ENCODE measurements at places on chromosomes 6 and 20. TPM values are rescaled to one million over a fixed set of nuclear protein-coding genes. Genes with fewer than 3 reads are reported as not detected.

DDO gene
- not detected for total RNA-seq

MCHR2 gene
- not detected for total RNA-seq

GPLD1 gene
- total RNA-seq, result 5.2 TPM

PACSIN1 gene
- 7.3 TPM for total RNA-seq

WFDC10B gene
- not detected for total RNA-seq

BFSP1 gene
- total RNA-seq, result 12.0 TPM

DNA sequence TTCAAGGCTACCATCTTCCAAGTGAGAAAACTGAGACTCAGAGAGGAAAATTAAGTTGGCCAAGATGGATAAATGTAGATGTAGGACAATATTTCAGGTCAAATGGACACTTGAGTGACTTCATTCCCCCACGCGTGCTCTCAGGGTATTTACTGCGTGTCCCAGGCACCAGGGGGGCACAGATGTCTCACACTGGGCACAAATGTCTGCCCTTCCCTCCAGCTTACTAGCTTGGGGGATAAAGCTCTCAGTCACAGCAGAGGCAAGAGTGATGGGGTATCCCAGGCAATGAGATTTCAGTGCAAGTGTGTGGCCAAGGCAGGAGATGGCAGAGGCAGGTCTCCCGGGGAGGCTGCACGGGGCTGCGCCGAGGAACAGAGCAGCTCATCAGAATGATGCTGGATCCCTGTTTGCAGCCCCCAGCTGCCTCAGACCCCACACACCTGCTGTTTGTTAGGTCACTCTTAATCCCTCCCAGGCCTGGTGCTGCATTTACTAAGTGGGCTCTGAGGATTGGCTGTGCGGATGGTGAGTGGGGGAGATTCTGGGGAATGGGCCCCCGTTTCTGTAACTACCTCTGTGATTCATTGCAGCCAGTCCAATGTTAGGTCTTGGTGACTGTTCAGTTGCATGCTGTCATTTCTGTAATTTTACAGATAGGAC is 44.1 kb downstream of the PTK7 start:
- H3K36me3 ChIP-seq, result no peaks in the 10 kb centered on the region
- peaks cover 2% of the 10 kb centered on the region for H3K4me1 ChIP-seq
- no peak overlapping the region for H3K4me3 ChIP-seq
- no peaks in the 10 kb centered on the region for H3K27me3 ChIP-seq

- peaks cover 5% of the 10 kb centered on the region for H3K36me3 ChIP-seq
- H3K4me3 ChIP-seq, result no peak overlapping the region
- no peaks in the 10 kb centered on the region for H3K27me3 ChIP-seq
- H3K4me1 ChIP-seq, result no peaks in the 10 kb centered on the region
- no peak overlapping the region for H3K27ac ChIP-seq
Measured at GRCh38 chr20:34573541-34574300, 15.2 kb downstream of the MAP1LC3A start.

GRCh38 chr6:84773431-84774156 is 9.2 kb upstream of the TBX18 start:
- DNase-seq, result peak; percentile 83
- no peaks in the 10 kb centered on the region for H3K36me3 ChIP-seq
- no peak overlapping the region for H3K27ac ChIP-seq
- H3K4me3 ChIP-seq, result peak overlapping the region; percentile 80

DNA sequence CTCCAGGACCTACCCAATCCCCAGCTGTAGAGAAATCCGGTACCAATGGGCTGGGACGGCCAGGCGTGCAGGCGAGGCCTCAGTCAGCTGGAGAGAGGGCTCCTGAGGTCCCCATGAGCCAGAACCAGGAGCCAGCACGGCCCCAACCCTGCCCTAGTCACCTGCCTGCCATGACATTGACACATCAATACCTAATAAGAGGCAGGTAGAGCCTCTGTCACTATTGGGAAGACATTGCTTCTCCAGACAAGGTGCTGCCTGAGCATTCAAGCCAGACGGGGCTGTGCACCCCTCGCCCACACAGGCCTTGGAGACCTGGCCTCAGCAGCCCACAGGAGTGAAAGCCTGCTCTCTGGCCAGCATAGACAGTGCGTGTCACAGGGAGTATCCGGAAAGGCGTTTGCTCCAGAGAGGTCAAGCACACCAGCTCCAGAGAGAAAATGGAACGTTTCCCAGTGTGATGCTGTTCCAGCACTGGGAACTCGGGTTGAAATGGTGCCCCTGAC is 3.5 kb downstream of the DLL1 start:
- peaks cover 16% of the 10 kb centered on the region for H3K4me1 ChIP-seq
- H3K27me3 ChIP-seq, result peaks cover 77% of the 10 kb centered on the region
- H3K36me3 ChIP-seq, result no peaks in the 10 kb centered on the region
- peak; percentile 51 for DNase-seq

DNA sequence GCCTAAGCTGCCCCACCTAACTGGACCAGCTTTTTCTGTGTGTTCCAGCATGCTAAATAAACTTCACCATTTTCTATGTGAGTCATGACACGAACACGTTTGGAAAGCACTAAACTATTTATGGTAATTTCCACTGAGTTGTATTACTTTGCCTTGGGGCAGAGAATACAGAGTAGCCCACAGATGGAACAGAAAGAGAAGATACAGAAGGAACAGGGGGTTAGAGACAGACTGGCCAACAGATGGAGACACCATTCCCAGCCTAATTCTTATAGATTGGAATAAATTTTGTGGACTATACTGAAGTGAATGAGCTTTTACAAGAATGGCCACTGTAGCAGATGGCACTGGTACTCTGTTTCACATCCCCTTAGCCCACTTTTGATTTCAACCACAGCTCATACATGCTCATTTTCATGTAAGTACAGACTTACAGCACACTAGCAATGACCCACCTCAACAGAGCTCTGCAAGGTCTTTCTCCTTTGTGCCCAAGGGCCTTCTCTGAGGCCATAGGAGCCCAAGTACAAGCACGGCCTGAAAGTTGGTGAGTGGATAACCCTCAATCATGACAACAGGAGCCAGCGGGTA is 13.1 kb upstream of the NT5DC1 start:
- H3K27ac ChIP-seq, result no peak overlapping the region
- no peaks in the 10 kb centered on the region for H3K36me3 ChIP-seq
- no peaks in the 10 kb centered on the region for H3K27me3 ChIP-seq
- DNase-seq, result no peak
- no peak overlapping the region for H3K4me3 ChIP-seq

DNA sequence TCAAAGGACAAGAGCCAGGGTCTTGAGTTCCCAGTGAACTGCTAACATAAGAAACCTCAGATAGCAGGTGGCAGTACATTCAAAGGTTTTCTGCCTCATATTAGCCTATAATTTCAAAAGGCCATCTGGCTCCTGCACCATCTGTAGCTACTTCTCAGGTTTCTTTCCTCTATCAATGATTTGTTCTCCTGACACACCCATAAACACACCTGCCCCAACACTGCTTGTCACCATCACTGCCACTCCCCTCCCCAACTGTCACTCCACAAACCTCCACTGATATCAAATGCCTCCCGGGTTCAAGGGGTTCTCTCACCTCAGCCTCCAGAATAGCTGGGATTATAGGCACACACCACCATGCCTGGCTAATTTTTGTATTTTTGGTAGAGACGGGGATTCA is 152.7 kb upstream of the SLC22A16 start:
- H3K27ac ChIP-seq, result no peak overlapping the region
- no peak overlapping the region for H3K4me3 ChIP-seq
- H3K27me3 ChIP-seq, result no peaks in the 10 kb centered on the region
- no peaks in the 10 kb centered on the region for H3K4me1 ChIP-seq
- H3K36me3 ChIP-seq, result peaks cover 3% of the 10 kb centered on the region
- no peak for DNase-seq

- H3K27ac ChIP-seq, result no peak overlapping the region
- H3K27me3 ChIP-seq, result no peaks in the 10 kb centered on the region
- H3K36me3 ChIP-seq, result no peaks in the 10 kb centered on the region
- no peaks in the 10 kb centered on the region for H3K4me1 ChIP-seq
- DNase-seq, result no peak
- H3K4me3 ChIP-seq, result no peak overlapping the region
Measured at GRCh38 chr6:38779310-38780062, 64.4 kb downstream of the DNAH8 start.

GRCh38 chr6:155530219-155530834 is 74.7 kb upstream of the NOX3 start:
- no peak overlapping the region for H3K4me3 ChIP-seq
- DNase-seq, result no peak
- H3K36me3 ChIP-seq, result no peaks in the 10 kb centered on the region
- H3K27ac ChIP-seq, result no peak overlapping the region
- H3K4me1 ChIP-seq, result no peaks in the 10 kb centered on the region
- H3K27me3 ChIP-seq, result no peaks in the 10 kb centered on the region

DNA sequence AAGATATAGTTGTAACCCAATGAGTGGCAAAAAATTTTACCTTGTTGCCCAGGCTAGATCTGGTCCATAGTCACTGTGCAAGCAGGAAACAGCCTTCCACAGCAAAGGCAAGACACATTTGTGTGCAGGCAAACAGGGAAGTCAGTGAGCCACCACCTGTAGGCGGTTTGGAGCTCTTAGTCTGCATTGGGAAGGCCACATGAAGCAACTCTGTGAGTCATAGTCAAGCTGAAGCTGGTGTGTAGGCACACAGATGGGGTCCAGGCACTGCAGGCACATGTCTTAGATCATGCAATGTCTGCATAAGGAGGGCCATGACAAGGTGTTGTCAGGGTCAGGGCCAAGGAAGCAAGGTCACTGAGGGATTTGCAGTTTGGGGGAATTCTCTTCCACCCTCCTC is 543.2 kb upstream of the EPHA7 start:
- H3K4me3 ChIP-seq, result no peak overlapping the region
- no peaks in the 10 kb centered on the region for H3K36me3 ChIP-seq
- H3K27ac ChIP-seq, result no peak overlapping the region

GRCh38 chr6:68826501-68826900 is 191.4 kb downstream of the ADGRB3 start:
- no peak overlapping the region for H3K4me3 ChIP-seq
- no peak for DNase-seq
- no peaks in the 10 kb centered on the region for H3K36me3 ChIP-seq
- no peaks in the 10 kb centered on the region for H3K4me1 ChIP-seq
- H3K27me3 ChIP-seq, result no peaks in the 10 kb centered on the region

DNA sequence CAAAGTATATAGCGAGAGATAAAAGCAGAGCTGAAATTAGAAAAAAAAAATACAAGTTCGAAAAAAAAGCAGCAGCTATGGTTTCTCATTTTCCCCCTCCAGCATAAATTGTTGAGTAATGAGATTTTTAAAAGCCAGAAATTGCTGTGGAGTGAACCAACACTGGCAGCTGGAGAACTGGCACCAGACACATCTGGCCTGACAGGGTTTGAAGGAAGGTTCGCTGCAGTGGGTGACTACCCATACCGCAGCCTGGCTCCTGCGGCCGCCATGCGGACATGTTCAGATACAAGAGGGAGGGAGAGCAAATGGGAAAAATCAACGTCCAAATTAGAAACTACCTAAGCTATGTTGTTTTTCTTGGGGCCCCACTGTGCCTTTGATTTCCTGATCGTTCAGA is 3.3 kb downstream of the APCDD1L start:
- no peak for DNase-seq
- no peaks in the 10 kb centered on the region for H3K36me3 ChIP-seq
- H3K4me1 ChIP-seq, result peaks cover 3% of the 10 kb centered on the region
- peaks cover 47% of the 10 kb centered on the region for H3K27me3 ChIP-seq

DNA sequence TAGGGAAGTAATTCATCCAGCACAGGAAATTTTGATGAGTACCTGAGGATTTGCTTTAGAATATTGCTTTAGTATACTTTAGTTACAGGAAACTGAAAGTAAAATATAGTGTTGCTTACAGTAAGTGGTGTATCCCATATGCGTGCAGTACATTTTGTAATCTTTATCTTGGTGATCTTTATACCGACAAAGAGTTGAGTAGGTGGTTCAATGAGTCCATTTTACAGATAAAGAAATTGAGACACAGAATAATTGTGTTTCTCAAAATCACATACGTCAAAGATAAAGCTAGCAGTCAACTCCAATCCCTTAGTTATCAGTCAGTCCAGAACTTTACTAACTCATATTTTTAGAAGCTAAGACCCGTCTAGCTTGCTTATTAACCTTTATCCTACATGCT is 65.8 kb upstream of the E2F3 start:
- H3K36me3 ChIP-seq, result no peaks in the 10 kb centered on the region
- H3K4me1 ChIP-seq, result peaks cover 7% of the 10 kb centered on the region
- DNase-seq, result no peak
- H3K27ac ChIP-seq, result no peak overlapping the region
- H3K27me3 ChIP-seq, result no peaks in the 10 kb centered on the region
- no peak overlapping the region for H3K4me3 ChIP-seq

DNA sequence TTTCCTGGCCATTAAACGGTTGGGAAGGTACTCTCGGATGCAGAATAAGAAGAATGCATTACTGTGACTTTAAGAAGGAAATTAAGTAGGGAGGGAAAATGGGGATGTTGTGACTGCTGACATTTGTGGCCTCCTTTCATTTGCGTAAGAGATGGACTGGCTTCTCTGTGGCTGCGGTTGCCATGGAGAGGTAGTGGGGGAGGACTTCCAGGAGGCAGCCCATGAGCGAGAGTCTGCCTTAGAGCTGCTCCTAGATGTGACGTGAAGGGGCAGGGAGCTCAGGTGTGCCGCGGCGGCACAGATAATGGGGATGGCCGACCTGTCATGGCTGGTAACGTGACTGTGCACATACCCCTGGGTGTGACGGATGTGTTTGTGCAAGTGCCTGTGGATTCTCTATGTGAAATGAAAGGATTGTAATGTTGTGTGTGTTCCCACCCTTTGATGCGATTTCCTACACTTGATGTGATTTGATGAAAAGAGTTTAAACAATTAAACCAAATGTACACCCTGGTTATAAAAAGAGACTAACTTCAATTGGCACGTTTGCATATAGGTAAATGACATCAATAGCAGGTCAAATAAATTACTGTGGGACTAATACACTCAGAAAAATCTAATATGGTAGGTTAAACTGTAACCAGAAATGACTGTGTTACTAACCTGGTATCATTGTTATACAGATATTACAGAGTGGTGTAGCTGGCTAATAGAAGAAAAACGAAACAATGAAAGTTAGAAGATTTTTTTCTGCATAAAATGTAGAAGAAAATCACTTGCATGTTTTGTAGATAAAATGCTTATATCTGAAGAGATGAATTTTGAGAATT is 48.9 kb downstream of the HIVEP1 start:
- no peaks in the 10 kb centered on the region for H3K36me3 ChIP-seq
- no peaks in the 10 kb centered on the region for H3K27me3 ChIP-seq
- H3K27ac ChIP-seq, result no peak overlapping the region
- H3K4me3 ChIP-seq, result no peak overlapping the region
- no peaks in the 10 kb centered on the region for H3K4me1 ChIP-seq

GRCh38 chr6:42925248-42925857 is 3.9 kb upstream of the CNPY3 start:
- H3K4me3 ChIP-seq, result no peak overlapping the region
- H3K27ac ChIP-seq, result no peak overlapping the region
- H3K27me3 ChIP-seq, result no peaks in the 10 kb centered on the region
- no peaks in the 10 kb centered on the region for H3K36me3 ChIP-seq
- H3K4me1 ChIP-seq, result no peaks in the 10 kb centered on the region

- no peak overlapping the region for H3K27ac ChIP-seq
- DNase-seq, result no peak
- no peaks in the 10 kb centered on the region for H3K36me3 ChIP-seq
- no peaks in the 10 kb centered on the region for H3K27me3 ChIP-seq
- peaks cover 3% of the 10 kb centered on the region for H3K4me1 ChIP-seq
- H3K4me3 ChIP-seq, result peak overlapping the region; percentile 58
Measured at GRCh38 chr6:77778527-77778926, 125.7 kb downstream of the MEI4 start.

- H3K4me1 ChIP-seq, result no peaks in the 10 kb centered on the region
- no peak for DNase-seq
- H3K27me3 ChIP-seq, result no peaks in the 10 kb centered on the region
- no peak overlapping the region for H3K4me3 ChIP-seq
- H3K36me3 ChIP-seq, result no peaks in the 10 kb centered on the region
Measured at GRCh38 chr20:43832096-43832816, 82.4 kb upstream of the TOX2 start.

Measured in endodermal cell (in vitro differentiated cells).